AG09309 (cell line): ENCODE measurements at places on chromosomes 4 and X.

DNA sequence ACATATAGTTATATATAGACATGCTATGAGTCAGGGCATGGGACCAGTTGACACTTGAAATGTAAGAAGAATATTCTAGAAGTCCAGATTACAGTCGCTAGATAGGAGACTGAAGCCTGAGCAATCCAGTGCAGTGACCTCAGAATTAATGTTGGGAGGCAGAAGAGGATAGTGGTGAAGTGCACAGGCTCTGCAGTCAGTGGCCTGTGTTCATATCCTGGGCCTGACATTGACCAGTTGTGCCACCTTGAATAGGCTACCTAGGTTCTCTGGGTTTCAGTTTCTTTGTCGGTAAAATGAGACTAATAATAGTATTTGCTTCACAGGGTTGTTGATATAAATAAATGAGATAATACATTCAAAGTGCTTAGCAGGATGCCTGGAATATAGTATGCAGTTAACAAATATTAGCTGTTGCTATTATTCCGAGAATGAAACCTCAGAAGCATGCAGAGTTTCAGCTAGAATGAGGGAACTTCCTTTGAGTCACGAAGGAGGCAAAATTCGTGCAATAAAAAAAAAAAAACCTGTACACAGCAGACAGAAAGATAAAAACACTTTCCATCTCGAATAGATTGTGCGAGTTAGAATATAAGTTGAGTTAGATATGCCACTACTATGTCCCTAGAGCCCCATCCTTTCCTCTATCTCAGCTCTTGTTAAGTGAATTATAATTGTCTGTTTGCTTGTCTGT, 4.0 kb upstream of the SH2D1A start:
- DNase-seq: no peak

DNA sequence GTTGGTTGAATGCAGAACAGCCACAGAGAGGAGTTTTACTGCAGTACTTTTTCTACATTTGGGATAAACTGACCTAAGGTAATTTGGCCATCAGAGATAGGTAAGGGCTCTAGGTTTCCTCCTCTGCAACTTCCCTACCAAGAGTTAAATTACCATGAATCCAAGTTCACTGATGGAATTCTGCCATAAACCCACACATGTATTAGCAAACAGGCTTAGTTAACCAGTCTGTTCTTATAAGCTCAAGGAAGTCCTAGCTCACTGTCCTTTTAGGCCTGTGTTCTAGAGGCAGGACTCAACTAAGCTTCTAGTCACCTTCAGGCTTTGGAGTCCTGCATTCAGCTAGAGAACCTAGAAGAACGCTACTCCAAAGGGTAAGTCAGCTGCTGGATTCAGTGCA, 4.0 kb downstream of the FAM114A1 start:
- no peak for DNase-seq

DNA sequence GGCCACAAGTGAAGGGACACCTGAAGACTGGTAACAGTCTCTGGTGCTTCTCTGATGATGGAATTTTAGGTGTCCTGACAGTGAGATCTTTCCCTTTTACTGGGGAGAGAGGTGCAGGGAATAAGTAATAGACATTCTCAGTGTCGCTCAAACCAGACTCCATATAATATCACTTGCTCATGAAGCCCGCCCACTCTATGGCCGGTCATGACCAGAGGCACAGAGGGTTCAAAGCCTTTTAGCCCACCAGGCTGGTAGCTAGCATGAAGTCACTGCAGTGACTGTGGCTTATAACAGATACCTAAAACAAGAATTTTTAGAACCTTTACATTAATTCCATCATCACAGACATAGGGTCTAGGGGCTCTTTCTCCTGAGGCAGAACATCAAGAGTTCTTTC, 2.9 kb downstream of the CD40LG start:
- DNase-seq: no peak

DNA sequence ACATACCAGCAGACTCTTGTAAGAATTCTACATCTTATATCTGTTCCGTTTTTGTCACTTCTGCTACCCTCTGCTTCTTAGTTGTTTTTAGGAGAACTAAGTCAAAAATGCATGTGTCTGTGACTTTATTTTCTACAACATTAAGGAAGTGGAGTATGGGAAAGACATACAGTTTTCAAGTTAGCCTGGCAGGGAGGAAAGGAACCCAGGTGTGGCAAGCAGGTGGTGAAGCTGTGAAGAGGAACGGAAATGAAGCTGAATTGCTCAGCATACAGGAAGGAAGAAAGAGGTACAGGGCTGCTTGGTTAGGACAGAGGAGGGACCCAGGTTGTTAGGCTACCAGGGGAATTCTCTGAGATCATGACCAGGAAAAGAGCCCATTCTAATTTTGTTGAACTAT, 9.4 kb downstream of the GPRIN3 start:
- DNase-seq: no peak

DNA sequence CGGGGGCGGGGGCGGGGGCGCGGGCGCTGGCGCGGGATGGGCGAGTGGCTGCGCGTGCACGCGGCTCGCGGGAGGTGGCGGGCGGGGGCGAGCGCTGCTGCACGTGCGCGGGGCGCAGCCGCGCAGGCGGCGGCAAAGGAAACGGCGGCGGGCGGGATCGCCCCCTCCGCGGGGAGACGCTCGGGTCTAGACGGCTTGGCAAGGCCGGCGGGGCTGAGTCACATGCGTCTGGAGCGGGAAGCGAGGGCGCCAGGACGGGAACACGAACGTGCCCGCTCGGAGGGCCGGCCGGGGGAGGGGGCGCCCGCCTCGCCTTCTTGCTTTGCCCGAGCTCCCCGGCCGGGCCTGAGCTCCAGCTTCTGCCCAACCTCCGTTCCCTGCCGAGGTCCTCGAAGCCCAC, 4.3 kb upstream of the HAUS7 start:
- DNase-seq: no peak

GRCh38 chr4:37675587-37676290, 10.4 kb downstream of the RELL1 start:
- DNase-seq: no peak

GRCh38 chrX:74449937-74450330, 28.6 kb downstream of the SLC16A2 start:
- peak; percentile 49 for DNase-seq

GRCh38 chr4:13476915-13477314, 7.2 kb downstream of the RAB28 start:
- peak; percentile 71 for DNase-seq

DNA sequence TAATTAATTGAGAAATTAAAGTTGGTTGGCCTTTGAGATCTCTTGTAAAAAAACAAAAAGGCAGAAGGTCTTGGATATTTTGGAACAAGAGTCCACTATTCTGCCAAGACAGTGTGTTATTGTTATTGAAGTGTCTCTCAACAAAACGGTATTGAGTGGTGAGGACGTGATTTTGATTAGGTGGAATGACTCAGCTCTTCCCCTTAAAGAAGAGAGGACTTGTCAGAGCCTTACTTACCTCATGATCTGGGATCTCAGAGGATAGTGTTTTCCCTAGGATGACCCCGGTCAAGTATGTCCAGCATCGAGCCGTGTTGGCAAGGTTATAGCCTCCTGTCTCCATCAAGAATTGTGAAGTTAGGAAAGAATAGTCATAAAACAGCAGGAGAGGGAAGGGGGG, 110.9 kb downstream of the HDAC8 start:
- DNase-seq: no peak

DNA sequence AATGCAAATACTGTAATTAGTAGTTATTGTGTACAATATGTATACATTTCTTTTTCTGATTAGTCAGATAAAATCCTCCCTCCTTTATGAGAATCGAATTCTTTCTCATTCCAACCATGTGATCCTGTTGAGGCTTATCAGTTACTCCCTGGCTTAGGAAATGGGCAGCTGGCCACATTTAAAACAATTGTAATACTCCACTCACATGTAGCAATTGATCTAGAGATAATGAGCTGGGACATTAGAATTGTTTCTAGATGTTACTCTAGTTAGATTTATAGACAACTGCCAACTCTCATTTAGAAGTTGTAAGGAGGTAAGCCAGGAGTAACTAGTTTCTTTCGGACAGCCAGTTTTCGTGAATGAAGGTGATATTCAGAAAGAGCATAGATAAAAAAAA, 859.3 kb upstream of the AADAT start:
- DNase-seq: no peak

- no peak for DNase-seq
These were observed 716.6 kb upstream of the INTU start for GRCh38 chr4:126916049-126916625.

- DNase-seq: no peak
These were observed 99.2 kb downstream of the MGST2 start for GRCh38 chr4:139764686-139765310.

- no peak for DNase-seq
These were observed 11.5 kb downstream of the RASGEF1B start for GRCh38 chr4:81460191-81460701.

- no peak for DNase-seq
These were observed 41.3 kb downstream of the DOCK11 start for GRCh38 chrX:118536687-118537461.

GRCh38 chr4:94540476-94540875, 88.7 kb downstream of the PDLIM5 start:
- no peak for DNase-seq

DNA sequence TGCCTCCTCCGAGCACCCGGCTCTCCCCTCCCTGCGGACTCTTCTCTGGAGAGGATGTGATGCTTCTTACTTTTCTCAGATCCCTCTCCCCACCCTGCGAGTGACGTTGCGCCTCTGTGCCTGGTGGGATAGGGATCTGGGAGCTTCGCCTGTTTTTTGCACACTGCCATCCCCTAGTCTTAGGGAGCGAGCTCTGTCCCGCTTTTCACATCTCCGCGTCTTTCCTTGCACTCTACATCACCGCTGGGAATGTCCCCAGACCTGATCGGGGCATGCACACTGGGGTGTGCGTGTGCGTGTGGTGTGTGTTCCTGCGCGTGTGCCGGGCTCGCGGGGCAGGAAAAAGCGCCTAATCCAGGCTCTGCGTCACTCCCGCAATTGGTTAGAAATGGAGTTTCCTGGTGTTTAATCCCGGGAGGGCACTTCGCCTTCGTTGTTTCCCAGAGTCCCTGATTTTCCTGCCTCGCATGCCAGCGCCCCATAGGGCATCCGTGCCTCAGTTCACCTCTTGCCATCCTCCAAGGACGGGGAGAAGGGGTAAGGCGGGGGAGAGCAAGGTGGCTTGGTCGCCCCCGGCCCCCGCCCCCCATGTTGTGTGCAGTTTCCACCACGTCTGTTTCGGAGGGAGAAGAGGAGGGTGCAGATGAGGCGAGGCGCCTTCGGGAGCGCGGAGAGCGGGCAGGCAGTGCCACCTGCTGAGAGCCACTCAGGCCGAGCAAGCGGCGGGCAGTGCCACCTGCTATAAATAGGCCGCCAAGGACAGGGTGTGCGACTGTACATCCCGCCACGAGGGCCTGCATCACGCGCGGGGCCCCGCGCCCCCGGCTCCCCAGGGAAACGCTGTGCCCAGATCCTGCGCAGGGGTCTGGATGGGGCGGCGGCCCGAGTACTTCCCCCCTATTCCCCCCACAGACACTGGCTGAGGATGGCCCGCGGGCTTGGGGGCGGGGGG, 759 bp upstream of the TBC1D1 start:
- DNase-seq: no peak

DNA sequence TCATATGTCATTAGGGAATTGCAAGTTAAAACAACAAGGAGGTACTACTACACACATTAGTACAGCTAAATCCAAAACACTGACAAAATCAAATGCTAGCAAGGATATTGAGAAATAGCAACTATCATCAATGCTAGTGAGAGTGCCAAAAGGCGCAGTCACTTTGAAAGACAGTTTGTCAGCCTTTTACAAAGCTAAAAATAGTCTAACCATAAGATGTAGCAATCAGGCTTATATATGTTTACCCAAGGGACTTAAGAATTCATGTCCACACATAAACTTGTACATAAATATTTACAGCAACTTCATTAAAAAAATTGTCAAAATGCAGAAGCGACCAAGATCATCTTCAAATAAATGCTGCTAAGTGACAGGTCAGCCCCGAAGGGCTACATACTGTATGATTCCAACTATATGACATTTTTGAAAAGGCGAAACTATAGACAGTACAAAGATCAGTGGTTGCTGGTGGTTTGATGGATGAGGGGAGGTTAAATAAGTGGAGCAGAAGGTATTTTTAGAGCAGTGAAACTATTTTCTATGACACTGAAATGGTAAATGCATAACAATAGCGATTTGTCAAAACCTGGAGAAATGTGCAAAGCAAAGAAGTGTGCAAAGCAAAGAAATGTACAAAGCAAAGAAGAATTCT, 704.8 kb downstream of the ARAP2 start:
- DNase-seq: no peak

GRCh38 chr4:91958596-91958995, 345.2 kb upstream of the GRID2 start:
- no peak for DNase-seq

GRCh38 chrX:20294957-20295356, 28.2 kb upstream of the RPS6KA3 start:
- DNase-seq: no peak

GRCh38 chrX:10926404-10926803, 184.7 kb upstream of the HCCS start:
- no peak for DNase-seq

DNA sequence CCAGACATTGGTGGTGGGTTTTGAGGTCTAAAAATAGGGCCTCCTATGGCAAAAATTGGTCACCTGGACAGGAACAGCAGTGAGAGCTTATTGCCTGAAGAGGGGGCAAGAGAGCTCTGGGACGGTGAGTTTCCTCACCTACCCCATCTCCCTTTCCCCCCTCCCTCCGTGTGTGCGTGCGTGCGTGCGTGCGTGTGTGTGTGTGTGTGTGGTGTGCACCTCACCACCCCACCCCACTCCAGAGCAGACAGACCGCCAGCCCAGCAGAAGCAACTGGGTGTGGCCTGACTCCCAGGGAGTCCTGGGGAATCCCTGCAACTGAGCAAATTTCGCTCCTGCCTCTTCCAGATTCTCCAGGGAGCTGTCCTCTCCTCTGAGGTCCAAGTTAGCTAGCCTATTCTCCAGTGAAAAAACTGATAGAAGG, 44.7 kb downstream of the PRPS1 start:
- DNase-seq: peak; percentile 27

GRCh38 chr4:41420541-41420940, 117.4 kb upstream of the LIMCH1 start:
- DNase-seq: no peak

GRCh38 chrX:153477901-153478300, 7.5 kb upstream of the HAUS7 start:
- no peak for DNase-seq

DNA sequence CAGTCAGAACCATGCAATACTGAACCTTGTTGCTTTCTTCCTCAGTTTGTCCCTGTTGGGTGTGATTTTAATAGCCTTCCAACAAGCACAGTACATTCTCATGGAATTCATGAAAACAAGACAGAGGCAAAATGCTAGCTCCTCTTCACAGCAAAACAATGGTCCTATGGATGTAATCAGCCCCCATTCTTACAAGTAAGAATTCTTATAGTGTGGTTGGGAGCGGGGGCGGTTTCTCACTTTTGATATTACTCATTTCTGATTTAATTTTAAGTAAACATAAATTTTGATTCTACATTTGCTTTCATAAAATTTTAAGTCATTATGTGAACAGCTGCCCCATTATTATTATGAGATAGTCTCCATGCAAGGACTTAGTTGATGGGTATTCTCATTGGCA, 80.8 kb upstream of the TLR2 start:
- no peak for DNase-seq

GRCh38 chr4:9949573-9949972, 71.7 kb downstream of the SLC2A9 start:
- no peak for DNase-seq

GRCh38 chr4:14636563-14636962, 365.7 kb upstream of the CPEB2 start:
- no peak for DNase-seq

GRCh38 chr4:61375301-61375700, 175.2 kb downstream of the ADGRL3 start:
- no peak for DNase-seq
